ENCODE measurements at places on chromosomes 3 and 15.

DNA sequence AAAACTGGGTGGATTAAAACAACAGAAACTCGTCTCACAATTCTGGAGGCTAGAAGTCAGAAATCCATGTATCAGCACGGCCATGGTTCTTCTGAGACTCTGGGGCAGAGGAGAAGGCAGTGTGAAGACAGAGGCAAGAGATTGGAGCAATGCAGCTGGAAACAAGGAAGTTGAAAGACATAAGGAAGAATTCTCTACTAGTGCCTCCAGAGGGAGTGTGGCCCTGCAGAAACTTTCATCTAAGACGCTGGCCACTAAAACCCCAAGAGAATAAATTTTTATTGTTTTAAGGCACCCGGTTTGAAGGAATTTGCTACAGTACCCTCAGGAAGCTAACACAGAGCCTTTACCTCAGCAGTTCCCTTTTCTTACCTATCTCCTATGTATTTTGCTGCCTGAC is 1012.2 kb upstream of the CADM2 start:
- H3K27me3 ChIP-seq = no peaks in the 10 kb centered on the region
- H3K36me3 ChIP-seq = no peaks in the 10 kb centered on the region
- DNase-seq = no peak

DNA sequence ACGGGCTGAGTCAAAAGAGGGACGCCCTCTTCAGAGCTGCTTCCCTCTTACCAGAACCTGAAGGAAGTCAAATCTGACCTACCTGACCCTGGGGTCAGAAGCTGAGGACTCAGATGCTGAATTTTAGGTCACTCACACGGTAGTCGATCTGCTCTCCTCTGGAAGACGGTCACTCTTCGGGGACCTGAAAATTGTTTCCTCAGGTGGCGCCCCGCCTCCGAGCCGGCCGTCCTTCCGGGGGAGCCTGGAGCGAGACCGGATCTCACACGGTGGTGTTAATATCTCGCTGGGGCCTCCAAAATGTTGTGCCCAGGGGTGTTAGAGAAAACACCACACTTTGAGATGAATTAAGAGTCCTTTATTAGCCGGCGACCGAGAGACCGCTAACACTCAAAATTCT is 737.2 kb downstream of the SI start:
- DNase-seq = no peak
- no peak overlapping the region for H3K4me3 ChIP-seq

GRCh38 chr3:29486096-29486495 is 205.2 kb downstream of the RBMS3 start:
- H3K36me3 ChIP-seq = peaks cover 13% of the 10 kb centered on the region
- H3K4me1 ChIP-seq = no peaks in the 10 kb centered on the region

GRCh38 chr3:110933821-110934426 is 137.7 kb upstream of the NECTIN3 start:
- no peak overlapping the region for H3K27ac ChIP-seq
- no peaks in the 10 kb centered on the region for H3K4me1 ChIP-seq
- no peak for DNase-seq

- no peak for DNase-seq
- no peak overlapping the region for H3K4me3 ChIP-seq
- H3K27me3 ChIP-seq = peaks cover 2% of the 10 kb centered on the region
- peaks cover 5% of the 10 kb centered on the region for H3K4me1 ChIP-seq
Observed at GRCh38 chr3:16148783-16149182, 25.7 kb upstream of the GALNT15 start.

- no peaks in the 10 kb centered on the region for H3K27me3 ChIP-seq
- DNase-seq = no peak
- no peak overlapping the region for H3K4me3 ChIP-seq
Observed at GRCh38 chr3:177345973-177346503, 148.8 kb upstream of the TBL1XR1 start.
